ENCODE measurements at places on chromosomes 4 and X. TPM values are rescaled to one million over a fixed set of nuclear protein-coding genes. Genes with fewer than 3 reads are reported as not detected.

The RENBP gene
- not detected for total RNA-seq

The RHOXF1 gene
- not detected for total RNA-seq

The DOK7 gene
- total RNA-seq: 0.31 TPM

The MUC7 gene
- total RNA-seq: not detected

The ARMCX4 gene
- total RNA-seq: 0.50 TPM

The PSMD10 gene
- total RNA-seq: 65.1 TPM

The CASP6 gene
- 13.6 TPM for total RNA-seq

The PITX2 gene
- total RNA-seq: 0.46 TPM

The AVPR2 gene
- total RNA-seq: not detected

The RPS6KA6 gene
- total RNA-seq: 7.1 TPM

The PPP1R2C gene
- total RNA-seq: not detected

The MAGEH1 gene
- total RNA-seq: 7.2 TPM

The CCSER1 gene
- total RNA-seq: not detected

The POU3F4 gene
- not detected for total RNA-seq

The KIF4A gene
- 29.9 TPM for total RNA-seq

All from A549 treated with dexamethasone at 1 μM for 4 hours (cell line).